Pancreas (tissue), 10 donors: ENCODE measurements at places on chromosomes 4 and X.

DNA sequence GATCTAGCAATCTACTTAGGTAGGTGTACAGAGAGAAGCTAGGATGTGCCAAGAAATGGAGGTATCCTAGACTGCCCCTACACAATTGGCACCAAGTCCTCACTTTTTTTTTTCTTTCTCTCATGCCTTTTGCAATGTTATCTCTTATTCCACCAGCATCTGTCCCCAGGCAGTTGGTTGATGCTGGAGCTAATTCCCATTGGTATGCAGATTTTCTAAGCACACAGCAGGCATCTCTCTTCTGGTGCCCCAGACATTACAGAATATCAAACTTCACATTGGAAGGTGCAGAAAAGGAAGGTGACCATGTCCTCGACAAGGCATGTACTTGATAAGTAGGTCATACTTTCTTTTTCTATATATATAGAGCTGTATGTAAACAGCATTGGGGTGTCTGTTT, 21.6 kb downstream of the LUZP4 start:
- no peak for DNase-seq

GRCh38 chrX:80282535-80282934, 137.7 kb upstream of the TENT5D start:
- DNase-seq, result no peak

DNA sequence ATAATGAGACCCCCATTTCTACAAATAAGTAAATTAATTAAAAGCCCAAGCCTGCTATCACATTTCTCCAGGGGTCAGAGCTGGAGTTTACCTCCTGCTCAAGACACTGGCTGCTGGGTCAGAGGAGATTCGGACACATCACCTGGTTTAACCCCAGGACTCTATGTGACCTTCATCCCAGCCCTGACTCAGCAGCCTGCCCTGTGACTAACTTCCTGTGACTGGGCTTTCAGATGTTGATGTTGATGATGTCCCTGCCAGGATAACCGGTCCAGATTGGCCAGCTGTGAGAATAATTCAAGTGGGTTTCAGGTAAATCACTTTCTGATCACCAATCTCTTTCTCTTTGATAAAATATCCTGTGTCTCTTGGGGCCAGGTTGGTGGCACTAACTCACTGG, 102.4 kb upstream of the MAML3 start:
- no peak for DNase-seq

GRCh38 chr4:108148316-108148715, 20.4 kb downstream of the LEF1 start:
- no peak for DNase-seq

DNA sequence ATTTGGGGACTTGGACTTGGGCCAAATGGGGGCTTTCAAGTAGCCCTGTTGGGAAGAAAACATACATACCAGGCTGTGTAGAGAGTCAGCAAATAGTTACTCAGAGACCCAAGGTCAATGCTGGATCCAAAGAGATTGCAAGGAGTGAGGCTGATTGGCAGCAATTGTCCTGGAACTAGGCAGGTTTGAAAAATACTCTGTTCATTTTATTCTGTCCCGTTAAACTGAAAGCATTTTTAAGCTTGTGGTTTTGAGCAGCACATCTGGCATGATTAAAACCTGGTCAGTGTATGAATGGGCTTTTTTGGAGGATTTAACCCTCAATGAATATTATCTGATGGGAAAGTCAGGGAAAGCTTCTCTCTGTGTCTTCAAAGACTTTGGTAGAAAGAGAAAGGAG, 294.3 kb upstream of the BOD1L1 start:
- DNase-seq, result no peak

DNA sequence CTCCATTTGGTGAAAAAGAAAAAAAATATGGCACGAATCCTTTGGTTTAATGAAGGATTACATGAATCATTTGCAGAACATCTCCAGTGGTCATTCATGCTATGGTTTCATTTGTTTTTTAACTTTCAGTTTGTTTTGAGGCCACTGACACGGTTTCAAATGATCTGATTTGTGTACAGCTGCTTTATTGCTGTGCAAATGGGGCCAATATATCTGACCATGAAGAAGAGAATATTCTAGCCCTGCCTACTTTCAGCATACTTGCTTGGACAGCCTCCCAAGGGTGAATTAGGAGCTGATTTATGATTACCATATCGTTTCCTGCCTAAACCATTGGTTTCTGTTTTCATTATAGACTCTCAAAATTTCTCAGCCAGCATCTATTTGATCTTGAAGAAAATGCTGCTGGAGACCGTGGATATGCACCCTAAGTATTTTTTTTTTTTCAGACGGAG, 30.7 kb downstream of the SPARCL1 start:
- no peak for DNase-seq

- no peak for DNase-seq
Observed at GRCh38 chr4:22491939-22492338, 23.9 kb downstream of the ADGRA3 start.

DNA sequence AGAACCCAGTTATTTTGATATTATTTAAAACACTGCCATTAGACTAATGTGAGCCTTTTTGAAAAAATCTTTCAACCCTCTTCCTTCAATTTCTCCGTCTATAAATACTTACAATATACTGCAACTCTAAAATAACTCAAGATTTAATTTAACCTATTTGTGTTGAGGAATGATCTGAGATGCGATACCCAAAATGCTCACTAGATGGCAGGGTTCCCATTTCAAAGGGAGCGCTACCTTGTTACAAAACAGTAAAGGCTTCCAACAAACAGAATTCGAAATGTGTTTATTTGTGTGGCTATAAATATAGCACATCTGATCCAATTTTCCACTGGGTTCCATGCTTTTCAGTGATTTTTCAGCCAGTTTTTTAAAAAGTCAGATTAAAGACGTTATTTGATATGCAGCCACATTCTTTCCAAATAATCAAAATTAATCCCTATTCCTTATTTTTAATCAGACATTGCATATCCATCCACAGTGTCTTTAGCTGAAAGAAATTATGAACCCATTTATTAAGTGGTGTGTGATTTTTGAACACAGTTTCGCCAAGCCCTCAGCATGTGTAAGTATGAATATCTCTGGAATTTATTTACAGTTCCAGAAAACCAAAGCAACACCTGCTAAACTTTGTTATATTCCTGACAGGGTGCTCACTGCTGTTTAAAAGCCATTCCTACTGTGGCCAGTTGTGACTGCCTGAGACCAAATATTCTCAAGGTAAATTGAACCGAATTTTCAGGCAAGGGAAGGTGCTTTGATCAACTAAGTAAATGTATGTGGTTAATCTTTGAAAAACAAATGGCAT, 668.0 kb upstream of the LCORL start:
- peak; percentile 10 for DNase-seq

DNA sequence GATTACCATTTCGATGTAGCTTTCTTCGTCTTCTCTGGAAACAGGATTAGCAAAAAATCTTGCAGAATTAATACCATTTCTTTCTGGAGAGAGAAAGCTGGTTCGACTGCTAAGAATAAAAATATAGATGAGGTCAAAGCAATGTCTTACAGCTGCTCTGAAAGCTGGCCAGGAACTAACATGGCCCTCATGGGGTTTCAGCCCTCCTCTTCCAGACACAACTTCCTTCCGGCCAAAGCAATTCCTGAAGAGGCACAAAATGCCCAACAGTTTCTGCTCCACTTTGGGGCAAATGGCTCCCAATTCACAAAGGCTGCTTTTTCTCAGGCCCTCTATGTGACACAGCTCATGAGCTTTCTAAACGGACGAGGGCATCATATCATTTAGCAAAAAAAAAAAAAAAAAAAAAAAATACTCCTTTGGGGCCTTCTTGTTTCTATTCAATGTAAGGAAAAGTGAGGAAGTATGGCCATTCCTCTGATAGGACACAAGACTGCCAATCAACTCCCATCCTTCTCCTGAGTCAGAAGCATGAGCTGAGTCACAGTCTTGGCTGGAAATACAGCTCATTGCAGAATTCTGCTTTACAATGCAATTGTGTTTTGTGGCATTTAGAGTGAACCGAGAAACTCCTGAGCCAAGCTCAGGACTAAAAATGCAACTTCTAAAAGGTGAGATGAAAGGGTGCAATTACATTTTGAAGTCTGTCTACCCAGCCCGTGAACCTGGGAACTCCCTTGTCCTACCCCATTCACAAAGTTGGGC, 42.7 kb upstream of the CTAG2 start:
- no peak for DNase-seq

DNA sequence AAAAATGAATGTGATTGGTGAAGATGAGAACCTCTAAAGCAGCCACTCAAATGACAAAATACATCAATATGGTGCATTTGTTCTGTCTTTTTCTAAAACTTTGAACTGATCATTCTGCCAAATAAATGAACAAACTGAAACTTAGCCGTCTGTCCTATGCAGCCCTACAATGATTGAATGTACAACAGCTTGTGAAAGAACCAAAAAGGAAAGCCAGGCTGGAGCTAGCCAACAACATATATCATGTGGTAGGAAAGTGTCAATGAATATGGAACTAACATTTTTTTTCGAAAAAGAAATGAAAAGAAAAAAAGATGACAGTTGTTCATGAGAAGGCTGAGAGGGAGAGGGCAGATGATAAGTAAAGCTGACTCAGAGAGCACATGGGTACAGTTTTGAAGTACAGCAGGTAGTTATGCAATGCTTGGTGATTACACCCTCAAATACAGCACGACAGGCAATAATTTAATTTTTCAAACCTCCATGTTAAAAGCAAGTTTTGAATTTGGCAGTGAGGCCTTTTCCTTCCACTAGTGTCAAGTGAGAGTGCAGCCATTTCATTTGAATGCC, 21.2 kb upstream of the SLC7A11 start:
- no peak for DNase-seq
